ENCODE measurements at places on chromosomes 5 and 9. TPM values are rescaled to one million over a fixed set of nuclear protein-coding genes. Genes with fewer than 3 reads are reported as not detected.

Gene ZDHHC21
- total RNA-seq = 7.1 TPM

Gene GRM6
- total RNA-seq = not detected

Gene GOLM1
- 6.9 TPM for total RNA-seq

Gene DOCK8
- 80.8 TPM for total RNA-seq

Gene PRLR
- total RNA-seq = 1.6 TPM

All from mononuclear cell (primary cell).